ENCODE measurements at places on chromosomes 12 and 14.

GRCh38 chr14:101350691-101351090 is 210.6 kb upstream of the DIO3 start:
- DNase-seq, result no peak

- DNase-seq, result peak; percentile 23
Observed at GRCh38 chr14:54902143-54902520, 494 bp downstream of the GCH1 start.

DNA sequence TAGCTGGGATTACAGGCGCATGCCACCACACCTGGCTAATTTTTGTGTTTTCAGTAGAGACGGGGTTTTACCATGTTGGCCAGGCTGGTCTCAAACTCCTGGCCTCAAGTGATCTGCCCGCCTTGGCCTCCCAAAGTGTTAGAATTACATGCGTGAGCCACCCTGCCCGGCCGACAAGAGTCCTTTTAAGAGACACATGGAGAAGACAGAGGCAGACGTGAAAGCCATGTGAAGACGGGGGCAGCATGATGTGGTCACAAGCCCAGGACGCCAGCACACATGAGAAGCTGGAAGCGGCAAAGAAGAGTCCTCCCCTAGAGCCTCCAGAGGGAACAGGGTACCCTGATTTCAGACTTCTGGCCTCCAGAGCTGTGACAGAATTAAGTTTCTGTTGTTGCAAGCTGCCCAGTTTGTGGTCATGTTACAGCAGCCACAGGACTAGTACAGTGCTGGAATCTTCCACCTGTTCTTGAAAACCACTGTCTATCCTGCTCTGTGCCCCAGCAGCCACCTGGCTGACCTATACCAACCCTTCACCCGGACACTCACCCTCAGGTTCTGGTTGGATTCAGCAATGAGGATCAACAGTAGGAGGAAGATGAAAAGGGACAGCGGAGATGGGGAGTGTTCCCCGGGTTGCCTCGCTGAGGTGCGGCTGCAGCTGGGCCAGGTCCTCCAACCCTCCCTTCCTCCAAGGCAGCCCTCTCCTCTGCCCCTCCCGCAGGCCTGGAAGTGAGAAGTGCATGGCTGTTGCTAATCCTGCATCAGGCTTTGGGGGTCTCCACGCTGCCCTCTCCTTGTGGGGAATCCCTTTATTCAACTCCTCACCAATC is 16.9 kb downstream of the VPS37B start:
- no peak for DNase-seq

DNA sequence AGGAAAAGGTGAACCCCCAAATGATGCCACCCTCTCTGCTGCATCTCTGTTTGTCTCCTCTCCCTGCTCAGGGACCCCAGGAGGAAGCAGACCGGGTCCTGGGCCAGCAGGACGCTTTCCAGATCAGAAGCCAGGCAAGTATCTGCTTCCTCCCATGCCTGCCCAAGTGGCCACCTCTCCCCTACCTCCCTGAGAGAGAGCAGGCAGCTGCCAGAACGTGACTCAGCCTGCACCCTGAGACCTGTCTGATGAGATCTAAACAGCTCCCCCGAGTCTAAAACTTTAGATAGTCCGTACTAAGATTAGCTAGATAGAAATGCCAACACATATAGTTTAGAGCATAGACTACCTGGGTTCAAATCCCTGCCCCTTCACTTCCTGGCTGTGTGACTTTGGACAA is 31.2 kb upstream of the OAS1 start:
- no peak for DNase-seq

GRCh38 chr14:75562089-75562488 is 16.3 kb upstream of the FLVCR2 start:
- no peak for DNase-seq
